ENCODE measurements at places on chromosomes 12 and 14.

GRCh38 chr12:1591034-1591433 lies 3.3 kb downstream of the FBXL14 start:
- DNase-seq: no peak

GRCh38 chr12:132065609-132066344 lies 78.3 kb downstream of the DDX51 start:
- no peak for DNase-seq

- DNase-seq: no peak
These were observed 3.7 kb downstream of the RNASE9 start for GRCh38 chr14:20557212-20557542.

GRCh38 chr14:85579942-85580341 lies 50.0 kb downstream of the FLRT2 start:
- no peak for DNase-seq

DNA sequence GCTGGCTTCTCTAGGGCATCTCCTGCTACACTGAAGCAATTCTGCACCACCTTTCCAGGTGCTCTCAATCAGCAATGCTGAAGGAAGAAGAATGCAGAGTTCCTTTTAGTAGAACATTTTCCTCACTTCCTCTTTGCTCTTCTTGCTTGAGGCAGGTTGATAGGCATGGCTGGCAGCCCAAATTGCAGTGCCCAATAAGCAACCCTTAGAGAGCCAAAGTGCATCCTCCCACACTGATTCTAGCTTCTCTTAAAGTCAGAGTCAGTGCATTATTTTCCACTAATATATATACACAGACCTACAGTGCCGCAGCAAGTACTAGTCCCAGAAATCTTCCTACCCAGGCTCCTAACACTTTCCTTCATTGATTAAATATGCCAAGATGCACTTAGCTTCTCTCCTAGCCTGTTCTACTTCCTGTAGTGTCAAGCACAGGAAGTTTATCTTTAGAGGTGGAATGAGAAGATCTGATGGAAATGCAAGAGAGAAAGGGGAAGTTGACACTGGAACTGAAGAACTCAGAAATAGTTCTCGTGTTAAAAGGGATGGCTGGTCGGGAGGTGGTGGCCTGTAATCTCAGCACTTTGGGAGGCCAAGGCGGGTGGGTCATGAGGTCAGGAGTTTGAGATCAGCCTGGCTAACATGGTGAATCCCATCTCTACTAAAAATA lies 132.7 kb downstream of the SSPN start:
- no peak for DNase-seq
